ENCODE measurements at places on chromosomes 6 and 20.

- DNase-seq: peak; percentile 57
Measured at GRCh38 chr6:141482796-141483597, 649.7 kb upstream of the GJE1 start.

- no peak for DNase-seq
Measured at GRCh38 chr6:32692019-32692418, 25.6 kb upstream of the HLA-DQB1 start.

- DNase-seq: no peak
Measured at GRCh38 chr6:87465051-87465450, 7.7 kb upstream of the SLC35A1 start.

DNA sequence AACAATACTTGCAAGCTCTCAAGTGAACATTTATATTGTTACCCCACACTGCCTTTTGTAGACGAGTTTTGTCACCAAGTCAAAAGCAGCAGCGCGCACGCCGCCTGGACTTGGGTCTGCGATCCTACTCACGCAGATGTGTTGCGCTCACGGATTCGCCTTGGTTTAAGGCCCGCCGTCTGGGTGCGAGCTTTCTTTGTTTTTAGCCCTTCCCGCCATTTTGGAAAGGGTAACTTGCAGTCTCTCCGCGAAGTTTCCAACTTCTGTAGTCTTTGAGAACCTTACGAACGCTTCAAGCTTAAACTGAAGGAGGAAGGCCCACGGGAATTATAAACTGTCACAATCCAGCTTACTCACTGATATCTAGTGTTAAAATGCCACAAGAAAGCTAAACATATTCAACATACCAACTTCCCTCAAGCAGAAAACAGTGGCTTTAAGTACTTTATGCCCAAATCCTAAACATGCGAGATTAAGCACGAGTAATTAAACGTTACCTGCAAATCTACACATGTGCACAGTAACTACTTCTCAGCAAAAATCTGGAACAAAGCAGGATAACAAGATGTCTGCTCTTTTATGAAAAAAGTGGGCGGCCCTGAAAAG is 80.4 kb upstream of the BTN3A2 start:
- peak; percentile 13 for DNase-seq

DNA sequence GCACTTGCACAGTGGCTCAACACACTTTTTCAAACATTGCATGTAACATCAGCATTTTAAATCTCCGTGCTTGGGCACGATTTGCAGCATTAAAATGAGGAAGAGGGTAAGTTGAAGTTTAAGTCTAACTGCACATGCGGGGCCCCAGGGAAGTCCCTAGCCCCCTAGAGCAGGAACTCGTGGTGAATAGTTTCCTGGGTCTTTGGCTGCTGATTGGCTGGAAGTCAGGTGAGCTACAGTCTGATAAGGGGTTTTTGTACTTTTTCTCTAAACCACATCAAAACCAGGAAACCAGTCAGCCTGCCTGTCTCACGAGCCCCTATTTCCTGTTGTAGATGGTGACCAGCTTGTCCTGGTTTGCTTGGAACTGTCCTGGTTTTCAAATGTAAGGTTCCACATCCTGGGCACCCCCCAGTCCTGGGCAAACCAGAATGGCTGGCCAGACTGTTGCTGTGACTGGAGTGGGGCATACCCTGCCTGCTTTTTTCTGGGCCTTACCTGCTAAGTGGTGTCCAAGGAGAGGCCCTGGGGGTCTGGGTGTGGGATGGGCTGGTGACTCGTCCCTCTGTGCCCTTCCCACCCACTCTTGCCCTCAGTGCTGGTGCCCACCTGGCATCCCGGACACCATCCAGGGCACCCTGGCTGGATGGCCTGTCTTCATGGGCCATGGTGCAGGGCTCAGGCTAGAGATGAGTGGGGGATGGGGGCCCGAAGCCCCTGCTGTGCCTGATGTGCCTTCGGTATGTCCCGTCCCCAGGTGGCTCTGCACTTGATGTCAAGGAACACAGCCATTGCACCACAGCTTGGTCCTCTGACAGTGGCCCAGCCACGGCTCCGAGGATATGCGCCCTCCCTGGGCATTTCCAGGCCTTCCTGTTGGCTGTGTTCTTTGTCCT is 31.8 kb downstream of the SUN5 start:
- no peak for DNase-seq

DNA sequence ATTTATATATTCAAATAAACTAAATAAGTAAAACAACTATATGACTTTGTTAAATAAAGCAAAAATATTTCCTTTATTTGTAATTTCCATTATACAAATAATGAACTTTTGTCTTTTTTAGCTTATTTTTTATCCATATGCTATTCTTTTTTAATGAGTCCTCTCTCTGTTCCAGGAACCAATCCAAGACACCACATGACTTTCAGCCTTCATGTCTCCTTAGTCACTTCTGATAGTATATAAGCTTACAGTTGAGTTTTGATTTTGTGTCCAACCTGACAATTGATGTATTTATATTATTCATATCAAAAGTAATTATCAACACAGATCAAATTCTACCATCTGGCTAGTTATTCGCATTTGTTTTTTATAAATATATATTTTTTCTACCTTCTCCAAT is 582.3 kb upstream of the GJE1 start:
- DNase-seq: no peak

DNA sequence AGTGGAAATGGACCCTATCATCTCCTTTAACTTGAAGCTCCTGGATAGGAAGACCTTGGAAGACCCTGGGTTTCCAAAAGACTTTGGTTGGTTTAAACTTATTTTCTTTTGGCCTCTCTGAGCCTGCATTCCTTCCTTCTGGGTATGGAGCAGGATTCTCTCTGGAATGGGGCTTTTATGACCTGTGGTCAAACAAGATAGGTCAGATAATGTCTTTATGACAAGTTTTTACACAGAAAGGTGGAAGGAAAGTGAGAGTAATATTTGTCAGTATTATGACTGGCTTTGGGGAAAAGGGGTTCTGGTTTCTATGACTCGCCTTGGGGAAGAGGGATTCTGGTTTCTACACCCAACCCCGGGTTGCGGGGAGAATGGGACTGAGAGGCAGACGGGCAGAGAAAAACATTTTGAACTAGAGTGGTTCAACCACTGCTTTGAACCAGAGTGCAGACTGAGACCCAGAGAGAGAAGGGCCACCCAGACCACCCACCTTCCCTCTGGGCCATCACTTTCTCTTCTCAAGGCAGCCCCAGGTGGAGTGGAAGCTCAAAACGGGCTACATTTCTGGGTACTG is 37.6 kb upstream of the KCNK5 start:
- DNase-seq: no peak

GRCh38 chr20:48990467-48990866 is 55.6 kb upstream of the CSE1L start:
- no peak for DNase-seq

GRCh38 chr20:5511930-5512329 is 195.2 kb upstream of the PROKR2 start:
- no peak for DNase-seq

DNA sequence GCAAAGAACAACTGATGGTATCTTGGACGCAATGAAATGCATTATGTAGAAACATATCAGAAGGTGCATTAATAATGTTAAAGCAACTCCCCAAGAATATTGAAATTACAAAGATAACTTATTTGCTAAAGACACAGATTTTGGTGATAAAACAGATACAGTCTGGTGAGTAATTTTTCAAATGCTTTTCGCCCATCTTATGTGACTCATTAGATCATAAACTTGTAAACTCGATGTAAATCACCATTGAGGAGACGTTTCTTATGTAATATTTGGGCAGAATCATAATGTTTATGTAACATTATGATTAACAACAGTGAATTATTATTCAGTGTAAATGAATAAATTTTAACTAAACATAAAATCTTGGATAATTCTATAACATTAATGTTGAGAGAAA is 608.1 kb downstream of the KIF16B start:
- DNase-seq: no peak

DNA sequence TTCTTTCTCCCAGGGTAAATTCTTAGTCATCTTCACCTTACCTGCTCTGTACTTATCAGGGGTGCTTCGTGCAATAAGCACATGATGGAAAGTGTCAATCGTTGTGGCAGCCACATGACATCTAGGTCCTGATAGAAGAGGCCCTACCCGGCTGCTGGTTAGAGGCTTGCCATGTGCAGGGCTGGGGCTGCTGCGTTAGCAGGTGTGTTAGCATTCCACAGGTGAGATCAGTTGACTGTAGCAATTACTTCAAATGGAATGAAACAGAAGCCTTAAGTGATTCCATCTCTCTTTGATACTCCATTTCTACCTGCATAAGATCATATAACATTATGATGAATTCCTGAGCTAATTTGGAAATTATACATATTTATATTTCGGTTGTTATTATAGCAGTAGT is 127.0 kb downstream of the UST start:
- no peak for DNase-seq

DNA sequence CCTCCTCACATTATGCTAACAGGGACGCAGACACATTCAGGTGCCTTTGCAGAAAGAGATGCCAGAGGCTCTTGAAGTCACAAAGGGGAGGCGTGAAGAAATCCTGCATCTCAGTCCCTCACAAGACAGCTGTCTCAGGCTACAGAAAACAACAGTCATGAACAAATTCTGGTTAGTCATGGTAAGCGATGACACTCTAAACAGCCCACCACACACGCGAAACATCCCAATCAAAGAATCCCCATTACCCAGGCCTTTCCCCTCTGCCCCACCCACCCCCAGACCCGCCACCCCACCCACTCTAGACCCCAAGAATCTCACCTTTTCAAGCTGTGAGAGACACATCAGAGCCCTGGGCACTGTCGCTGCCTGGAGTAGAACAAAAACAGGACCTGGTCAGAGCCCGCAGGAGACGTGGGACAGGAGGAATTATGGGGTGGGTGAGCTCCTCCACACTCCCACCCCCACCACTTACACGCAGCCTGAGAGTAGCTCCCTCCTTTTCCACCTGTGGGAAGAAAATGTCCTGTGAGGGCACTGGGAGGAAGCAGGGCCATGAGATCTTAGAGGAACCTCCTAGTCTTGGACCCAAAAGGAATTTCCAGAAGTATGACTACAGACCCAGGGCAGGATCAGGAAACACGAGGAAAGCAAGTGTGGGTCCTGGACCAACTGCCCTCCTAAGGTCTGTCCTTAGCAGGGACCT is 2.7 kb downstream of the HLA-B start:
- no peak for DNase-seq

- DNase-seq: no peak
Measured at GRCh38 chr20:50308513-50309279, 118.1 kb downstream of the CEBPB start.

DNA sequence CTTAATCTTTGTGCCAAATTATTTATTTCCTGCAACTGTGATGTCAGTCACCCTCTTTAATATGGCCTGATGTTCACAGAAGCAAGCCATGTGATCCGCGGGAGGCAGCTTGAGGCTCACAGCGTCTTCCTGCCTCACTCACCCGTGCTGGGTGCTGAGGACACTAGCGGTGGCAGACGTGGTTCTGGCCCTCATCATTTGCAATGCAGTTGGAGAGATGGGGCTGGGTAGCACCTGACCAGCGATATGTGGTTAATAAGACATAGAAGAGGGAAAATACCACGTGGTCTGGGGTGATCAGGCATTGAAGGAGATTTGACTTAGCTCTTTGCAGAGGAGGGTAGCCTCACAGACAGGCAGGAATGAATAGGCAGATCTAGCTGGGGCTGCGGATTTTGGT is 264.7 kb downstream of the TMEM242 start:
- no peak for DNase-seq

GRCh38 chr20:62043131-62043914 is 22.4 kb downstream of the TAF4 start:
- DNase-seq: no peak

DNA sequence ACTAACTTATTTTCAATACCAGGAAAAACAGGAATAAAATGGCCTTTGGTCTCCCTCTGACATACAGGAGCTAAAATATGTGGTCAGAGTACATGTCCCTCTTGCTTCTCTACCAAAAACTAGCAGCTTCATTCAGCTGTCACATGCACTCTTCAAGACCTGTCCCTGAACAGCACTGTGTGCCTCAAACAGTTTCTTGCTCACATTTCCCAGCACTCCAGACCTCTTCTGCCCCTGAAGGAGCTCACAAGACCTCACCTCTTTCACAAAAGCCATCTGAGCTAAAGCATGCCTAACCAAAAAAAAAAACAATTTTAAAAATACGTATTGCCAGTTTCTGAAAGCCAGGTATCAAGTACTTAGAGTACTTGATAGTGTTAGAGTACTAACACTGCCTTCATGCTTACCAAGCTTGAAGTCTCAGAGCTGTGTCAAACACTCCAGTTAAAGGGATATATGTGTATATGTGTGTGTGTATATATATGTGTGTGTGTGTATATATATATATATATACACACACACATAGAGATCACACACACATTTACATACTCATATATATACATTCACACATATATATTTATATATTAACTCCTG is 148.3 kb upstream of the POU3F2 start:
- no peak for DNase-seq

- DNase-seq: peak; percentile 16
Measured at GRCh38 chr6:2155206-2155605, 90.2 kb downstream of the GMDS start.

DNA sequence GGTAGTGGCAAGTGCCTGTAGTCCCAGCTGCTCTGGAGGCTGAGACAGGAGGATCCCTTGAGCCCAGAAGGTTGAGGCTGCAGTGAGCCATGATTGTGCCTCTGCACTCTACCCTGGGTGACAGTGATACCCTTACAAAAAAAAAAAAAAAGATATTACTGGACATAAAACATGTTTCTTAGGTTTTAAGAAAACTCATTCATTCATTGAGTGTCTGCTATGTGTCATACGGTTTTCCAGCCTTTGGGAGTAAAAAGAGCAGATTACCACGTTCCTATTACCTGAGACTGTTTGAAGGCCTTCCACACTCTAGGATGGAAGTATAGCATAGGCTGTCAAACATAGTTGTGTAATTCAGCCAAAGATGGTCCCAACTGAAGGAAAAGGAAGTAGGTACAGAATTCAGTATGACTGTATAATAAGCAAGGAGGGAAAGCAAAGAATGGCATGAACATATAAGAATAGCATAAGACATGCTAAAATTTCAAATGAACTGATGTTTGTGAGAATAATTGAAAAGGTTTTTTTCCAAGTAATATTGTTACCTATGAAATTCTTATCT is 22.0 kb downstream of the STXBP5 start:
- no peak for DNase-seq

DNA sequence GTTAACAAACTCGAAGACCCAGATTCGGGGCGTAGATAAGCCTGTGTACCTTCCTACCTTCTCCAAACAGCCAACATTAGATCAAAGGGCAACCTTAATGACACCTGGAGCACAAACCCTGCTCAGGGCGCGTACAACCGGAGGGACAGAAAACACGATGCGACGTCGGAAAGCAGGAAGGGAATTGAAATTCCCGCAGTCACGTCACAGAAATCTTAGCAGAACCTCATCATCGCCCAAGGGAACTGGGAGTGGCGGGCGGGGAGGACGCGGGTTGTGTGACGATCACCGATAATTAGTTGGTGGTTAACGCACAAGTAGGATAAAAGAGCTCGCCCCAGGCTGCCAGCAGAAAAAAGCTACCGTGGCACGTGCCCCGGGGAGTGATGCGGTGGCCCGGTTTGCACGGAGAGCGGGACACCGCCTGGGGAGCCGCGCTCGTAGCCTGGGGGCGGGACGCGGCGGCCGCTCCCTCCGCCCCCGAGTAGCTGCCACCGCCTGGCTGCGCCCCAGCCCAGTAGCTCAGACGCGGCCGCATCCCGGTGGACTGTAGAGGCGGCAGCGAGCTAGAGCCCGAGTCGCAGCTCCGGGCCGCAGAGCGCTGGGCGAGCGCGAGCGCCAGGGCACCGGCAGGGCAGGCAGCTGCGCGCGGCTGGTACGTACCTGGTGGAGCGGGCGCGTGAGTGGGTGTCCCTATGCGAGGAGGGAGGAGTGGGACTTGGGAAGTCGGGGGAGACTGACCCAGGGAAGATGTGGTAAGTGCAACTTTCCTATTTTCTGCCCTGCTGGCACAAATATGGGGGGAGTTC is at the start of gene PKIB:
Gene PKIB (plus strand): TSS at position 525 of the 809 bp plus-strand sequence. CDS start 107,390 bp downstream, outside the sequence.
- DNase-seq: peak; percentile 96
